Endodermal cell (in vitro differentiated cells): ENCODE measurements at places on chromosomes 1 and 21.

DNA sequence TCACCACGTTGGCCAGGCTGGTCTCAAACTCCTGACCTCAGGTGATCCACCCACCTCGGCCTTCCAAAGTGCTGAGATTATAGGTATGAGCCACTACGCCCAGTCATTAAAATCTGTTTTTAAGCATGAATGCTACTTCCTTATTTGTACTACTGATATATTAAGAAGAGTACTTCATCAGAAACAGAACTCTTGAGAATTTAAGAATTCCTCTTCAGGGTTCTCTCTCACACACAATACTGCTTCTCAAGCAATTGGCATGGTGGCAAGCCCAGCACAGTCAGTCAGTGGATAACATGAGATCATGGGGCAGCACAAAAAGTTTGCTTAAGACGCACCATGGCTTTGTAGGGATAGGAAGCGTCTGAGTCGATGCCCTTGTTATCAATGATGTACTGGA lies 14.1 kb downstream of the CTSS start:
- H3K4me1 ChIP-seq, result peaks cover 5% of the 10 kb centered on the region
- H3K27me3 ChIP-seq, result no peaks in the 10 kb centered on the region
- no peaks in the 10 kb centered on the region for H3K36me3 ChIP-seq
- no peak overlapping the region for H3K27ac ChIP-seq

- no peak overlapping the region for H3K27ac ChIP-seq
- no peaks in the 10 kb centered on the region for H3K36me3 ChIP-seq
- H3K4me3 ChIP-seq, result no peak overlapping the region
These were observed 49.9 kb upstream of the CYP2J2 start for GRCh38 chr1:59976194-59977074.

DNA sequence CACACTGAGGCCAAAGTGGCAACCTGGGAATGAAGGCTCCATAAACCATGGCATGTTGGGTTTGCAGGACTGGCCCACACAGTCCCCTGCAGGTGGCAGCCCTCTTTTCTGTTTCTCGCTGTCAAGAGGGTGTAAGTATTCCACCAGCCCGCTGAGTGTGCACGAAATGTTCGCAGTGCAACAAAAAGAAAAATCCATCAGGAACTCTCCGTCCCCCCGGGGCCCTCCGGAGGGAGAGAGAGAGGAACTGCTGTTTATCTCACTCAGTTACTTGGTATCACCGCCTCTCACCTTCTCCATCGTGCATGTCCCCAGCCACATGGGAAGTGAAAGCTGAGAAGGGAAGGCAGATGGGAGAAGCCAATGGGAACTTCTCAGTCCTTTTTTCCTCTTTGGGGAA lies 38.3 kb downstream of the NCF2 start:
- H3K4me1 ChIP-seq, result peaks cover 16% of the 10 kb centered on the region
- H3K27ac ChIP-seq, result no peak overlapping the region
- no peak overlapping the region for H3K4me3 ChIP-seq
- H3K27me3 ChIP-seq, result no peaks in the 10 kb centered on the region
- H3K36me3 ChIP-seq, result peaks cover 85% of the 10 kb centered on the region
- DNase-seq, result no peak

GRCh38 chr1:23791516-23792047 lies 637 bp downstream of the LYPLA2 start:
- no peak overlapping the region for H3K27ac ChIP-seq
- no peaks in the 10 kb centered on the region for H3K27me3 ChIP-seq
- peak; percentile 85 for DNase-seq
- peak overlapping the region; percentile 98 for H3K4me3 ChIP-seq
- peaks cover 40% of the 10 kb centered on the region for H3K36me3 ChIP-seq

DNA sequence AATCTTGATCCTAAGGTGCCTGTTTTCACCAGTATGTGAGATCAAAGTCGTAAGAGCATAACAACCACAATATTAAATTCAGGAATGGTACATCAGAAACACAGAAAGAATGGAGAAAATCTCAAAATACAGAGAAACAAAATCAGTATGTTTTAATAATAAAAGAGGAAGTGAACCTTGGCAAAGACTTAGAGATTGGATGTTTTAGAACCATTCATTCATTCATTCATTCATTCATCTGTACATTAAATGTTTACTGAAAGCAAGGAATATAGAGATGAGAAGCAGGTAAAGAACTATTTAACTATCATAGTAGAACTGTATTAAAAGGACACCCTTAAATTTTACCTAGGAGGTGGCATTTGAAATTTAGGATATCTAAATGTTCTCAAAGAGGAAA lies 55.7 kb downstream of the EDEM3 start:
- H3K27ac ChIP-seq, result no peak overlapping the region
- H3K4me1 ChIP-seq, result peaks cover 13% of the 10 kb centered on the region
- no peak overlapping the region for H3K4me3 ChIP-seq
- peaks cover 26% of the 10 kb centered on the region for H3K36me3 ChIP-seq
- no peak for DNase-seq

DNA sequence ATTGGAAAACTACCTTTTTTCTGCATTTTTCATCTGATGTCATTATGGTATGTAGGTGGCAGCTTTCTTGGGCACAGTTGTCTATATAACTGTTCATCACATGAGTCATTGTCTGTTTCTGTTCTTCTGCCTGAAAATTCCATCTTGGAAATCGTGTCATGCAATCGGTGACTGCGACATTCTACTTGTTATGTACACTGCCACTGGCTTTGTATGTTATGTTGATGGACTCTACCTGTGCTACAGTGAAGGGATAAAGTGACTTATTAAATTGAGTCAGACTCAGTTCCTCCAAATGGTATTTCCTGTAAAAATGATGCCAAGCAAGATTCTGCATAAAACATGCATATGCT lies 8.6 kb downstream of the SMAP2 start:
- H3K4me3 ChIP-seq, result no peak overlapping the region
- H3K27me3 ChIP-seq, result no peaks in the 10 kb centered on the region
- H3K4me1 ChIP-seq, result peaks cover 21% of the 10 kb centered on the region
- no peak overlapping the region for H3K27ac ChIP-seq
- DNase-seq, result no peak

DNA sequence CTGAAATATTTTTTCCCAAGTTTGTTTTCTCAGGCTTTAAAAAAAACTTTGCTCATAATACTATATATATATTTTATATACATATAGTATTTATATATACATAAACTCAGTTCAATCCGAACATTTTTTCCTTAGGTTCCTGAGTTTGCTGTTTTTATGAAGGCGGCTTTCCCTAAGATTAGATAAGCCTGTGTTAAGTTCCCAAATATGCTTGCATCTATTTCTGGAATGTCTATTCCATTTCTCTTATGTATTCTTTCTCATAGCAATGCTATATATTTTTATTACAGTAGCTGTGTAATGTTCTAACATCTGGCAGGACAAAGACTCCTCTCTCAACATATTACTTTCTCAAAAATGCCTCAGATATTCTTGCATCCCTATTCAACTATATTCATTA lies 45.9 kb downstream of the ADSS2 start:
- H3K4me3 ChIP-seq, result no peak overlapping the region
- peaks cover 54% of the 10 kb centered on the region for H3K36me3 ChIP-seq
- no peak for DNase-seq
- H3K27me3 ChIP-seq, result no peaks in the 10 kb centered on the region
- no peaks in the 10 kb centered on the region for H3K4me1 ChIP-seq

GRCh38 chr1:32104127-32104526 lies 3.7 kb upstream of the KPNA6 start:
- no peak overlapping the region for H3K27ac ChIP-seq
- H3K4me1 ChIP-seq, result peaks cover 3% of the 10 kb centered on the region
- H3K27me3 ChIP-seq, result no peaks in the 10 kb centered on the region
- peaks cover 14% of the 10 kb centered on the region for H3K36me3 ChIP-seq
- DNase-seq, result peak; percentile 53

DNA sequence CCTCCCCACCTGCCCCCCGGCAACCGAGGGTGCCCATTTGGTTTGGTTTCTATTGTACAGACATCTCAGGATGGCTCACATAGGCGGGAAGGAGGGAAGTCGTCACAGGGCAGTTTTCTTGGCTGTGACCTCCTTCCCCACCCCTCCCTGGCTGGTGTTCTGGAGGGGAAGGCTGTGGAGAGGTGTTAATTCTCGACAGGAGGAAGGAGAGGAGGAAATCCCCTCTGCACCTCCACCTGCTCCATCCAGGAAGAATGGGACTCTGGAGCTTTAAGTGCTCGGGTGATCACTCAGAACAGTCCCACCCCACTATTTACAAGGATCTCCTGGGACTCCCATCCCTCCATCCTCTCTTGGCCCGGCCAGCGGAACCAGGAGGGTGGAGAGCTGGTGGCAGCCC lies 7.6 kb downstream of the MEX3A start:
- no peaks in the 10 kb centered on the region for H3K27me3 ChIP-seq
- DNase-seq, result peak; percentile 72
- peaks cover 63% of the 10 kb centered on the region for H3K36me3 ChIP-seq
- H3K27ac ChIP-seq, result peak overlapping the region; percentile 74

DNA sequence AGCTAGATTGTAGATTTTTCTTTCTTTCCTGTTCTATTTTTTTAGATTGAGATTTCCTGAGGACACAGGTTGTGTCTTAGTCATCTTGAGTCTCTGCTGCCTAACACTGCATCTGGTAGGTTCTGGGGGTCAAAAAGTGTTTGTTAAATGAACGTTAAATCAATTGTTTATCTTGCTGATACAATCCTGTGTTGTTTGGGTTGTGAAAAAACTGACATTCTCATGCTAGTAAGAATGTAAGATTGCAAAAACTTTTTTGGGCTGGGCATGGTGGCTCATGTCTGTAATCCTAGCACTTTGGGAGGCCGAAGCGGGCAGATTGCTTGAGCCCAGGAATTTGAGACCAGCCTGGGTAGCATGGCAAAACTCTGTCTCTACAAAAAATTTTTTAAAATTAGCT lies 3.4 kb downstream of the CTSK start:
- no peaks in the 10 kb centered on the region for H3K27me3 ChIP-seq
- peaks cover 11% of the 10 kb centered on the region for H3K4me1 ChIP-seq

GRCh38 chr1:2928366-2929325 lies 92.6 kb upstream of the ACTRT2 start:
- no peaks in the 10 kb centered on the region for H3K27me3 ChIP-seq
- no peak for DNase-seq
- H3K36me3 ChIP-seq, result no peaks in the 10 kb centered on the region
- no peaks in the 10 kb centered on the region for H3K4me1 ChIP-seq

- no peak overlapping the region for H3K4me3 ChIP-seq
- peak; percentile 29 for DNase-seq
- H3K27me3 ChIP-seq, result no peaks in the 10 kb centered on the region
- H3K4me1 ChIP-seq, result no peaks in the 10 kb centered on the region
- no peaks in the 10 kb centered on the region for H3K36me3 ChIP-seq
- H3K27ac ChIP-seq, result no peak overlapping the region
These were observed 7.4 kb downstream of the ACTRT2 start for GRCh38 chr1:3028531-3029282.

GRCh38 chr1:171833091-171833825 lies 8.0 kb upstream of the DNM3 start:
- no peak for DNase-seq
- H3K27ac ChIP-seq, result no peak overlapping the region
- no peak overlapping the region for H3K4me3 ChIP-seq
- no peaks in the 10 kb centered on the region for H3K36me3 ChIP-seq

DNA sequence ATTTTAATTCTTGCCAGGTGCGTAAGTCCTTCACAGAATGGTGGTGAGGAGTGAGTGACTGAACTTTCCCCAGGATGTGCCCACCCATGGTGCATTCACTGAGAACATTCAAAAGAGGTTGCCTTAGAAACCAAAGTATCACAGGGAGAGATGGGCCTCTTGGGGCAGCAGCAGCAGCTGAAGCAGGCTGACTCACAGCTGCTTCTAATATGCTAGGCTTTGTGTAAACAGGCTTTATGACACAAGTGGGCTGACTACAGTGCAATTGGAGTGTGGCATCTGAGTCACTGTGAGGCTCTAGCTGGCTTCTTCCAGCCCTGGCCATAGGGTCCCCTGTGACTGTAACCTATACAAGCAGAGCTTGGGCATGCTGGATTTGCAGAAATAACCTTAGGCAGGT lies 12.6 kb downstream of the PIGP start:
- H3K36me3 ChIP-seq, result peaks cover 3% of the 10 kb centered on the region
- H3K27me3 ChIP-seq, result no peaks in the 10 kb centered on the region
- DNase-seq, result peak; percentile 84
- no peak overlapping the region for H3K4me3 ChIP-seq
- peak overlapping the region; percentile 65 for H3K27ac ChIP-seq

DNA sequence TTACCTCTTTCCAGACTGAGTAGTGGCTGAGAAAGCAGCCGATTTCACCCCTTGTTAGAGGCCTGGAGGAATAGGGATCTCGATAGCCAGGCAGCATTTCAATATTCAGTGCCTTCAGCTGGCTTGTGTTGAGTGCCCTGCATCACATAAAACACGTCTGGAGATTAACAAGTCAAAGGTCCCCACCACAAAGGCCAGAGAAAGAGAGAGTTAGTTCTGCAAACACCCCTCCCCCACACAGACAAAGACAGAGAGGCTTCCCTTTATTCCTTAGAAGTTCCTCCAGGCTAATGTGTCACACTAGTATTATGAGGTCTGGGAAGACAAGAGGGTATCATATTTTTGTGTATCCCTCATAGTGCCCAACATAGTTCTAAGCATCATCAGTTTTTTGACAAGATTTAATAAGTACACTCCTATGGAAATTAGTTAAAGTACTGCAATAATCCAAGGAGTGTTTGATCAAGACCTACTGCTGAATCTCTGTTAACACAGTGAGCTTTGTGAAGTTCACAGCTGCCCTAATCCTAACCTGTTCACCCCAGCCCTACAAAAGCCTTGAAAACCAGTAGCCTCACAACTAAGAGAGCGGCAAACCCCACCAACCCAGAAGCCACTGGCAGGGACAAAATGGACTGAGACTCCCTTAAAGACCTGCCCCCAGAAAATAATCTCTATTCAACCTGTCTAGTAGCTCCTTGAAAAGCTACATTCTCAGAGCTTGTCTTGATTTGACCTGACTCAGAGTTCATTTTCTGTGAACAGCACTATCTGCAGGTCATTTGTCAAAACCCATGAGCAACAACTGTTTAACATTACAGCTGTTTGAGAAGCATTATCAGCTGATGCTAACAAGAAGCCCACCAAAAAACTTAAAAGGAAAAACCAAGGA lies 91.9 kb downstream of the COLGALT2 start:
- H3K4me1 ChIP-seq, result peaks cover 11% of the 10 kb centered on the region
- no peaks in the 10 kb centered on the region for H3K36me3 ChIP-seq
- DNase-seq, result peak; percentile 80
- peak overlapping the region; percentile 94 for H3K27ac ChIP-seq
- H3K27me3 ChIP-seq, result peaks cover 16% of the 10 kb centered on the region
- peak overlapping the region; percentile 27 for H3K4me3 ChIP-seq

GRCh38 chr1:200072636-200073285 lies 45.3 kb downstream of the NR5A2 start:
- no peaks in the 10 kb centered on the region for H3K27me3 ChIP-seq
- H3K4me1 ChIP-seq, result no peaks in the 10 kb centered on the region
- no peak overlapping the region for H3K27ac ChIP-seq

DNA sequence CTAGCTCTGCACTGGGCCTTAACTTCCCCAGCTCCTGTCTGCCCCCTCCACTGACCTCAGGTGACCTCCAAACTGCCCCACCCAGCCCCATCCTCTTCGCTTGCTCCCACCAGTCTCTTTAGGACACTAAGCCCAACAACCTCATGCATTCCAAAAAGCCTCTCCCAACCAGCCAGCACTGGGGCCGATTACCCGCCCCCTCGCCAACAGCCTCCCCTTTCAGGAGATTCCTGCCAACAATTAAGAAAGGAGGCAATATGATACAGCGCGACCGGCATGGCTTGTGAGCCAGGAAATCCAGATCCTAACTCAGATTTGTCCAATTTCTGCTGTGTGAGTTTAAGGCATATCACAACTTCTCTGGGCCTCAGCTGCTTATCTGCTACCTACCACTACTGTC lies 14.7 kb downstream of the KANK4 start:
- no peaks in the 10 kb centered on the region for H3K27me3 ChIP-seq
- no peak overlapping the region for H3K4me3 ChIP-seq
- no peaks in the 10 kb centered on the region for H3K36me3 ChIP-seq
- H3K27ac ChIP-seq, result no peak overlapping the region
- H3K4me1 ChIP-seq, result no peaks in the 10 kb centered on the region
- no peak for DNase-seq
